ENCODE measurements at places on chromosomes 16 and 17.
A peak's percentile ranks its signal among the peaks of the same experiment; 100 is the strongest.

DNA sequence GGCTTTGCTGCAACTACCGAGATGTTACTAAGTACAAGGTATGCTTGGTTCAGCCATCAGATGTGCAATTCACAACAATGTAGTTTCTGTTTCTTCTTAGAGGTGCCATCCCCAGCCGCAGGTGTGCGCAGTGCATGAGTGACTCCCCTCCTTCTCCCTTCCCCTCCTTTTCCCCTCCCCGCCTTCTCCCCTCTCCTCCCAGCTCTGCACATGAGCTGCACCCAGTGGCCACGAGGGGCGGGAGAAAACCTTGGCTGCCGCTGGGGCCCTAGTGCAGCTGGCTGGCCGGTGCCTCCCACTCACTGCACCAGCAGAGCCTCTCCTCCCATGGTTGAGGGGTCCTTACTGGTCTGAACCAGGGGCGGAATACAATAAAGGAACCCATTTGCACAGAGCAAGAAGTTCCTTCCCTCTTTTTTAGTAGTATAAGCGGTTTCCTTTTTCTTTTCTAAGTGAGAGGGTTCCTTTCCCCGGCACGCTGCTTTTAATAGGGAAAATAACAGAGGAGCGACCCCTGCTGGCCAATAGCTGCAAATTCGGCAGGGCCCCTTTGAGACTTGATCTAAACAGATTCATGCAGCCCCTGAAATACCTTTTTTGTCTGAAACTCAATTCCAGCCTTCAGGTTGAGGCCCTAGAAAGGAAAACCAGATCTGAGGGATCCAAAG, 7.8 kb upstream of the CCL15 start:
- no peak for DNase-seq

- no peak for DNase-seq
These were observed 239.4 kb downstream of the MRTFB start for GRCh38 chr16:14310519-14310991.

DNA sequence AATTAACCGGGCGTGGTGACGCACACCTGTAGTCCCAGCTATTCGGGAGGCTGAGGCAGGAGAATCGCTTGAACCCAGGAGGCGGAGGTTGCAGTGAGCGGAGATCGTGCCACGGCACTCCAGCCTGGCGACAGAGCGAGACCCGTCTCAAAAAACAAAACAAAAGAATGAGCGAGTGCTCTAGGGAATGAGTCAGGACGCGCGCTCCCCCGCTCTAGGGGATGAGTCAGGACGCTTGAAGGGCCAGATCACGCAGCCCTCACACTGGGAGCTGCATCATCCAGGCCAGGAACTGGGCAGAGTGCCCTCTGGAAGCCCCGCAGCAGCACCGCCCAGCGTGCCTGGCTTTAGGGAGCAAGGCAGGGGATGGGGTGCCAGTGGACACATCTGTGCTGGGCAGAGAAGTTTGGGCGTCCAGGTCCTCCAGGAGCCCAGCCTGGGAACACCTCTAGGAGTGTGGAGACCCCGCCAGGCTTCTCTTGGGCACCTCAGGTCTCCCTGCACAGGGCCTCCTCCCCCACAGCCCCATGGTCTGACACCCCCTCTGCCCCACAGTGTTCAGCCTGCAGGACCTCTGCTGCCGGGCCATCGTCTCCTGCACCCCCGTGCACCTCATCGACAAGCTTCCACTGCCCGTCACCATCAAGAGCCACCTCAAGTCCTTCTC, 3.9 kb upstream of the WFIKKN1 start:
- no peak for DNase-seq

- no peak for DNase-seq
These were observed 29.7 kb downstream of the SLC25A10 start for GRCh38 chr17:81741594-81742452.

DNA sequence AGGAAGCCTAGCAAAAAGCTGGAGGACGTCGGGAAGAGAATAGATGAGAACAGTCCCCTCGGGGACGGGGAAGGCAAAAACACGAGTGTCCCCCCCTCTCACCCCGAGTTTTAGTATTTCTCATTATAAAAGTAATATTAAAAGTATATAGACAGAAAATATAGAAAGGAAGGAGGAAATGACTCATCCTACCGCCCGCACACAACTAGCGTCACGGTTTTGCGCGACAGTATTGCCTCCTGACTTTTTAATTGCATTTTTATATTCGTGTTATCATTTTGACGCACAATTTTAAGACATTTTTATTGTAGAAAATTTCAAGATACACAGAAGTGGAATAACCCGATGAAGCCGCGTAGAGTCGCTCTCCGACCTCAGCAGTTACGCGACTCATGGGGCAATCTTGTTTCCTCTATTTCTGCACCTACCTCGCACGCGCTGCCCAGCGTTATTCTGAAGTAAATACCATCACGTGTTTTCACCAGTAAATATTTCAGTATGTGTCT, 652 bp upstream of the SLC25A19 start:
- peak; percentile 69 for DNase-seq

All from D341Med (cell line).